SK-N-MC (cell line): ENCODE measurements at places on chromosomes 2 and 18.

GRCh38 chr2:58010599-58010998 lies 36.0 kb upstream of the VRK2 start:
- DNase-seq = no peak

- DNase-seq = no peak
Measured at GRCh38 chr18:56374007-56374655, 264.3 kb downstream of the TXNL1 start.

DNA sequence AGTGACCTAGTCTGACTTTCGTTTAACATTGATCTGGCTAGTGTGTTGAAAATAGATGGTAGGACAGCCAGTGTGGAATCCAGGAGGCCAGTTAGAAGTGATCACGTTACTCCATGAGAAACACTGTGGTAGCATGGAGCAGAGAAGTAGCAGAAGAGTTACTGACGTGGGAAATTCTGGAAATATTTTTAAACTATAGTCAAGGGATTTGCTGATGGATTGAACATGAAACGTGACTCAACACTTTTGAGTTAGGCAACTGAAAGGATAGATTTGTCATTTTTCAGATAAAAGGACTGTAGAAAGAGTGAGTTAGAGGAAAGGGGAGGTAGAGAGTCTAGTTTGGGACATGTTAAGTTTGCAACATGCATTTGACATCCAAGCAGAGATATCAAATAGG lies 130.4 kb downstream of the IRS1 start:
- no peak for DNase-seq

GRCh38 chr2:217875556-217876252 lies 127.1 kb downstream of the TNS1 start:
- DNase-seq = no peak

DNA sequence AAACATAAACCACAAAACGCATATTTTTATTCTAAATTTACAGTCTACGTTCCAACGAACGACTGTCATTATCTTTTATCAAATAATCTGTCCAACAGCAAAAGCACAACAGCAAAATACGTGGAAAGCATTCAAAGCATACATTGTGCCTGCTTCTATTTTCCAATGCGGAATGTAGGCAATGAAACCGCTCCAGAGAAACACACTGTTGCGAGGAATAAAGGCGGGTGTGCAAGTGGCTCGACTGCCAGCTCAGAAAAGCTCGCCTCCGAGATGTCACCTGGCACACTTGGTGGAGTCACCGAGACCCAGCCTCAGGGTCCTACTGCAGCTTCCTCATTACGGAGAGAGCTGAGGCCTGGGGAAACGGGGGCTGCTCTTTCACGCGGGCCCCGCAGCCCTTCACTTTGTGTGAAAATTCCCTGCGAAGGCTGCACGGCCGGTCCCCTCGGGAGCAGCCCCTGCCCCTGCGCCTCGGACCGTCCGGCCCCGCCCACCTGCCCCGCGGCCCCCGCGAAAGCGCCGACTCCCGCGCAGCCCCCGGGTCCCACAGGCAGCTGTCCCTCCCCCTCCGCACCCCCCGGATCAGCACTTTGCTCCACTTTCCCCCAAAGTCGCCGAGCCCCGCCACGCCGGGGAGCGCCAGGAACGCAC lies 752 bp downstream of the MGAT4A start:
- DNase-seq = no peak

DNA sequence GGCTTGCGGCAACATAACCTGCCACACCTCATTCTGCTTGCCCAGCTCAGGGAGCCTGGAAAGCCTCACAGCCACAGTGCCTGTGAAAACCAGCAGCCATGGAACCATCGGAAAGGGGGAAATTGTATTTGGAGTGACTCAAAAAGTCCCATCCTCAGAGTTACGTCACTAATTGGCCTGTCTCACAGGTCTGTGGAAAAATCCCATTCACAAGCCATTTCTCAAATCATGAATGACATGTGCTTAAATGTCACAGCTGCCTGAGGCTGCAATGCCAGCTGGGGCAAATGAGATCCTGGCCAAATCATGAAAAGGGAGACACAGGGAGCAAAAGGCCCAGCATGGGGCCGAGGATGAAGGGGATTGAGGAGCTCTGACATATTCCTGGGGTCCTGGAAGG lies 486.9 kb upstream of the RAB6C start:
- DNase-seq = no peak

DNA sequence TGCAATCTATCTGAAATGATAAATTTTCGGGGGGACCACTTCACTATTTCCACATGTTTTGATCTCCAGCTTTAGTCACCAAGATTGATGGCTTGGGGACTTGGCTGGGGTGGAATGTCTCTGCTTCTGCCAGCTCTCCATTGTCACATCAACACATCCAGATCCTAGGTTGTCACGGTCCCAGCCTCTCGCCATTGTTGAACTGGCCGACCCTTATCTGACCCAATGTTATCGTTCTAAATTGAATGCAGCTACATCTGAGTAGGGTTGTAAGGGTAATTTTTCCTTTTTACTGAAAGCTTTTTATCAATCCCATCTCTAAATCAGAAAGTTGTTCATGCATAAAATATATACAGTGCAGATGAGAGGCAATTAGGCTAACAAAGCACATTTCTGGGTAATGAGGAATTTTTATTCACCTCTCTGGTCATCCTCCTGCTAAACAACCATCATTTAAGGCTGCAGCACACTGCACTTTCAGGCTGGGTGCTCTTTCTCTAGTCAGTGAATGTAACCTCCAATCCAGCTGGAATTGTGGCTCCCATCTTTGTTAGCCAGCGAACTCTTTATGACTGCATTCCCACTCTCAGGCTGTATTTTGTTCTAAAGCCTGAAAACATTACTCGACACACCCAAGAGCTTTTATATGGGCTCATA lies 128.2 kb downstream of the COL4A4 start:
- DNase-seq = no peak

- DNase-seq = peak; percentile 12
Measured at GRCh38 chr18:65057439-65058083, 693.3 kb upstream of the CDH7 start.

DNA sequence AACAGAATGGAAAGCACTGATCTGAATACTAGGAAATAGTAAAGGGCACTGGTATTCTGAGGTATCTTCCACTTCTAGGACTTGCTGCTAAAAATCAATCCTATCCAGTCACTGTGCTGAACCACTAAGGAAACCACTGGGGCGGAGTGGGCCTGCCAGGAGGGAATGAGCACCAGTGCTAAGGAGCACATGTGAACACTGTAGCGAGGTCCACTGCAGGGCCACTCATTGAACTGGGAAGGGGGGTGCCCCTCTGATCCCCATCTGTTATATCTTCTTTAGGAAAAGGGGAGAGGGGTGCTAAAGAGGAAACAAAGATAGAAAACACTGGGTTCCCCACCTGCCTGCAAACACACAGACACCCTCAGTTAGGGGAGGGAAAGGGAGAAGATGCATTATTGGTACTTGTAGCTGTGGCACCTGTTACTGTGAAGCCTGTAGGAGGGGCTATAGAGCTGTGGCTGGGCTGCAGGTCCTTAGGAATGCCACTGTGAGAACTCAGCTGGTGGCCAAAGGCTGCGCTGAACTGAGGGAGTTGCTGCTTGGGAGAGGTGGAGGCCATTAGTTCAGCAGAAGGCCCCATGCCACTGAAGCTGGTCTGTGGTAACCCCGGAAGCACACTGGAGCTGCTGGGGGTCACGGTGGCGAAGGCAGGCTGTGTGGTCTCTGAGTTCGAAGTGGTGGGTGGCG lies 81.8 kb downstream of the INO80D start:
- DNase-seq = no peak

- no peak for DNase-seq
Measured at GRCh38 chr18:32383050-32383819, 87.4 kb downstream of the GAREM1 start.

- no peak for DNase-seq
Measured at GRCh38 chr2:126896471-126896870, 2.2 kb upstream of the TEX51 start.

DNA sequence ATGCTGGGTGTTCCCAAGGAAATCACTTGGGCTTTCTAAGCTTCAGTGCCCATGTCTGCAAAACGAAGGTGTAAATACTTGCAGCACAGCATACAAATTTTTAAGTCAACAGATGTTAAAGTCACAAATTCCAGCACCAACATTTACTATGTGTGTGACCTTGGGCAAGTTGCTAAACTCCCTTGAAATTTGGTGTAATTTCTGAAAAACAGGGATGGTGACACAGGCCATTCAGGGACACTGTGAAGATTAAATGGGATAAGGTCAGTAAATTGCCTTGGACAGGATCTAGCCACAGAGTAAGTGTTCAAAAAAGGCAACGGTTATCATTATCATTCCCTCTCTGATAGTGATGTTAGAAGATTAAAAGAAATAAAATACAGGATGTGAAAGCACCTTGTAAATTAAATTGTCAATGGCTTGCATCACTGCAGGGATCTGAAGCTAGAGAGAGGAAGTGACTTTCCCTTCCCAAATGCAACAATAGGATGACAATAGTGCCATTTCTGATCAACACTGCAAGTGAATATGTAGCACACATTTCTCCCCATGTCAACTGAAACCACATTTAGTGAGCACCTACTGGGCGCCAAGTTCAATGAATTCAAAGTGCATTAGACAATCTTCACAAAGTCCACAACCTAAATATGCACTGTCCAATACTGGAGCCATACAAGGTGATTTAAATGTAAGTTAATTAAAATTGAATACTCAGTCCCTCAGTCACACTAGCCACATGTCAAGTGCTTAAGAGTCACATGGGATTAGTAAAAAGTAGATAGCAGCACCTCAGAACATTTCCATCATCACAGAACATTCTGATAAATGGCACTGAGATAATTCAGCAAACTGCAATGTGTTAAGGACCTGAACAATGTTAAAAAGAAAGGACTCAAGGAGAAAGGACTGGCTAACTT lies 81.2 kb downstream of the STK39 start:
- DNase-seq = no peak

GRCh38 chr2:207503234-207503633 lies 26.5 kb upstream of the CREB1 start:
- no peak for DNase-seq

DNA sequence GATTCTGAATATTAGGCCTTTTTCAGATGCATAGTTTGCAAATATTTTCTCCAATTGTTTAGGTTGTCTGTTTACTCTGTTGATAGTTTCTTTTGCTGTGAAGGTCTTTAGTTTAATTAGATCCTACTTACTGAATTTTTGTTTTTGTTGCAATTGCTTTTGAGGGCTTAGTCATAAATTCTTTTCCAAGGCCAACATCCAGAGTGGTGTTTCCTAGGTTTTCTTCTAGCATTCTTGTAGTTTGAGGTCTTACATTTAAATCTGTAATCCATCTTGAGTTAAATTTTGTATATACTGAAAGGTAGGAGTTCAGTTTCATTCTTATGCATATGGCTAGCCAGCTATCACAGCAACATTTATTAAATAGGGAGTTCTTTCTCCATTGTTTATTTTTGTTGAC lies 404.8 kb downstream of the LNPK start:
- no peak for DNase-seq

GRCh38 chr2:238848976-238849853 lies 1.3 kb downstream of the TWIST2 start:
- no peak for DNase-seq

GRCh38 chr18:31046916-31047315 lies 4.4 kb upstream of the DSC3 start:
- DNase-seq = no peak

DNA sequence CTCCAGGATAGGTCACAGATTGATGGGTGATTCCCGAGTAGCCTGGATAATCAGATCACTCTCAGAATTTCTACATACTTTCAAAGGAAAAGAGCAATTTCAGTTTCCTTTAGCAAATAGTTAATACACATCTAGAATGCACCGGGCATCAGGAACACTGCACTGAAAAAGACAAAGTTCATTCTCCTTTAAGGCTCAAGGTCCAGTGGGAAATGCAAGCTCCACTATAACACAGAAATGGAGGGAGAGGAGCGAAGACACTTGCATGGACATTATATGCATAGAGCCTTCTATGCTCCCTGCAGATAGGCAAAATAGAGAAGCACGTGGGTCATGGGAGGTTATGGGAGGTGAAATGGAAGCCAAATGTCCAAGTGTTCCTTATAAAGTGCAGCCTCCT lies 49.1 kb downstream of the SLC9A4 start:
- no peak for DNase-seq

DNA sequence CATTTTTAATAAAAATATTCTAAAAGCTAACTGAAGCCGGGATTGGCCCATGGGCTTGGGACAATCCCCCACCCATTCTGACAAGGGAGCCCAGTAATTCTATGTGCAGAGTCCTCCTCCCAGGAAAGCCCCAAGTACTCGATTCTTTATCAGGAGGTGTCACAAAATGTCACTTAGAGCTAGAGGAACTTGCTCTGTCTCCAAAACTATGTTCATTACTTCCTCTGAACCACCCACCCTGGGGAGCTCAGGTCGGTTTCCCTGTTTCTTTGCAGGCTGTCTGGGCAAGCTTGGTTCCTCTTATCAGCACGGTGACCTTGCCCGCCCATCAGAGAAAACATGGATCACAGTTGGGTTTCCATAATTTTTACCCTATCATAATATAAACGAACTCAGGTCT lies 430.6 kb upstream of the ID2 start:
- DNase-seq = no peak

DNA sequence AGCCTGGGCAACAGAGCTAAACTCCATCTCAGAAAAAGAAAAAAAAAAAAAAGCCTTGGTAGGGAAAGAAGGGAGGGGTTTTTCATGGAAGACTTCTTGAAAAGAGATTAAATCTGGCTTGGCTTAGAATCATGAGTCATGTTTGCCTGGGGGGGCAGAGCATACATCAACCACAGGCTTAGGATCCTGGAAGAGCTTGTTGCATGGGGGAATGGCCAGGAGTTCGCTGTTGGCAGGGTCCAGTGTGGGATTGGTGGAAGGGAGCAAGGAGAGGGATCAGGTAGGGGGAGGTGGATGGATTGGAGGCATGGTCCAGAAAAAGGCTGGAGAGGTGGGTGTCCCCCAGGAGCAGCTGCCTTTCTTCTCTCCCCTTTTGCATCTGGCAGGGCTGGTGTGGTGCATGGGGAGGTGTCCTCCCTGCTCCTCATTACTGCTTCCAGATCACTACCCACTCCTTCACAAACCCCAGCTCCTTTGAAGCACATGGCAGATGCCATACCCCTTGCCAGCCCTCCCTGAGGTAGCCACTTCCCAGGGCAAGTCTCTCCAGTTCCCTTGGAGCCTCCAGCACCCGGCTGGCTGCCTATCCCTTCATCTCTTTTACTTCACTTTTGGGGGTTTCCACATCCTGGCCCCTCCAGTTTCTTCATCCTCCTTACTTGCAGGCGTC lies 2.5 kb downstream of the ARMC9 start:
- peak; percentile 6 for DNase-seq
